ENCODE measurements at places on chromosomes 1 and 21. TPM values are rescaled to one million over a fixed set of nuclear protein-coding genes. Genes with fewer than 3 reads are reported as not detected.
A peak's percentile ranks its signal among the peaks of the same experiment; 100 is the strongest.

DNA sequence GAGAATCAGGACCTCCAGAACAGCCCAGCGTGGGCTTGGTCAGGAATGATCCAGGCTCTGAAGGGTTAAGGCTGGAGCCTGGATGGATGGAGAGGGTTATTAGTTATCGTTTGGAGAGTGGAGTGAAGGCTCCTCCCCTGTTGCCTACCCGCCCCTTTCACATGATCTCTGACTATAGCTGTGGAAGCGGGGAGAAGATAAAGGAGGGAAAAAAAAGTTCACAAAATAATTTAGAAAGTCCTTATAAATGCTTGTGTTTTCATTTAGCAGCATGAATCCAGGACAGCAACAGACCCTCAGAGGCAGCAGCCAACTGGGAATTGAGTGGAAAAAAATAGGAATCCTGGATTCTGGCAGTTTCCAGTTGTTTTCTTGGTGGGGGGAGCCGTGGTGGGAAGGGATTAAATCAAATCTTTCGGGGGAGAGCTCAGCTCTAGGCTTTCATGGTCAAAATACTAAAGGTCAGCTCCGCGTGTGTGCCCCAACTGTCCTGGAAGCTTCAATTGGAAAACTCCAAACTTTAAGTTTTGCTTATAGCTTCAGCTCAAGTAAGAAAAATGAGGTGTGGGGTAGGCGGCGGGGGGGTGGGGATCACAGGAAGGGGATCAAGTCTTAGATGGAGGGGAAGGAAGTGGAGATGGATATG, 595 bp upstream of the DDR2 start:
- DNase-seq: no peak

DNA sequence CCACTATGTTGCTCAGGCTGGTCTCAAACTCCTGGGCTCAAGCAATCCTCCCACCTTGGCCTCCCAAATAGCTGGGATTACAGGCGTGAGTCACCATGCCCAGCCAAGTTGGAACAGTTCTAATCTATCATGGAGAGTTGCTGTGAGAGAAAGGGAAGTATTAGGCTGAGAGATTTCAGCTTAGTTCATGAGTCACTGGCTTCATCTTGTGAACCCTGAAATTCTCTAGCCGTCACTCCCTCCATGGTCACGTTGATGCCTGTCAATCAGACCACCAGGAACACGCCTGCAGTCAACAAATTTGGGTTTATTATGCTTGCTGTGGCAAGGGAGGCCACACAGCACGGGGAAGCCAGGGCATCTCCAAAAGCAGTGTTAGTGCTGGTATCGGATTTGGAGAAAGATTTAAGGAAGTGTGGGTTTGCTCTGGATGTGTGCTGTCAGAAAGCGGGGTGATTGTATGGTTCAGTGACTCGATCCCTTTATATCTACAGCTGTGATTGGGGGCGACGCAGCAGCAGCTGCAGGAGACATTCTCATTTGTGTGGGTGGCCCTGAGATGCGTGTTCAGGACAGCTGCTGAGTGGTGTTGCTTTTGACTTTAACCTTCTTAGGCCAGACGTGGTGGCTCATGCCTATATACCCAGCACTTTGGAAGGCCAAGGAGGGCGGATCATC, 18.7 kb downstream of the UQCRHL start:
- DNase-seq: no peak

DNA sequence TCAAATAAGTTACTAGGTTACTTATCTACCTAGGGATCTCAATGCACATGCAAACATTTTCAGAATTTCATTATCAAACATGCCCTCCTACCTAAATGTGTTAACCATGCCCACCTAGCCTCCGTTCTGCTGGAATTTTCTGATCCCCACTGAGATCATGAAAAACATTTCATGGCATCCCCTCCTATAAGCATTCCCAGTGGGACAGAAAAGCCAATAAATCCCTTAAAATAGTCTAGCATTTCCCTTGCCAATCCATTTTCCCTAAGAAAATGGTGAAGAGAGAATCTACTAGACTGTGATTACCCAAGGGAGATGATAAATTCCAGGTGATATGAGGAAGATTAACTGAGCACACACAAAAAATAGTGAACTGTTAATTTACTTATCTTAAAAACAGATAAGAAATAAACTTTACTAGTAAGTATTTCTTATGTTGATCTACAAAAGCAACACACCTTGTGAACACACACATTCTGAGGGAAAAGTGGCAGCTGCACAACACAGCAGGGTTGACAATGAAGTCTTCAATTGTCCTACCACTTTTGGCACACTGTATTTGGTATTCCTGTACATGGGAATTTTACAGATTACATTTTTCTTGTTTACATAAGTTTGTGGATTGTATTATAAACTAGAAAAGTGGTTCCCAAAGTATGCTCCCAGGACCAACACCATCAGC, 49.6 kb downstream of the ARID4B start:
- DNase-seq: no peak

- no peak for DNase-seq
Observed at GRCh38 chr1:80917826-80918225, 882.9 kb upstream of the ADGRL2 start.

DNA sequence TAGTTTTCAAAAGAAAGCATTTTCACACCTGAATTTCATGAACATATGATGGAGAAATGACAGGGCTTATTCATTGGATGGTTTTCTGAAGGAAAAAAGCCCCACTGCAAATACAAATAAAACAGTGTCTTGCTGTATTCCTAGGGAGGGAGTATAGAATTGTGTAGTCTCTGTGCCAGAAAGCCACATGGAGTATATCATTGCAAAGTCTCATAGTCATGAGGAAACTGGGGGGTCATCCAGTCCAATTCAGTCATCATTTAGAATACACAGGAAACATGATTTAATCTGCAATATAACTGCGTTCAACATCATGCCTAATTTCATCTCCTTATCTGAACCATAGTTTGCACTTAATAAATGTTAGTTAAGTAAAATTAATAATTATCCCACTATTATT, 222.3 kb downstream of the NTNG1 start:
- DNase-seq: no peak

GRCh38 chr21:45571641-45572040, 29.4 kb upstream of the SLC19A1 start:
- no peak for DNase-seq

DNA sequence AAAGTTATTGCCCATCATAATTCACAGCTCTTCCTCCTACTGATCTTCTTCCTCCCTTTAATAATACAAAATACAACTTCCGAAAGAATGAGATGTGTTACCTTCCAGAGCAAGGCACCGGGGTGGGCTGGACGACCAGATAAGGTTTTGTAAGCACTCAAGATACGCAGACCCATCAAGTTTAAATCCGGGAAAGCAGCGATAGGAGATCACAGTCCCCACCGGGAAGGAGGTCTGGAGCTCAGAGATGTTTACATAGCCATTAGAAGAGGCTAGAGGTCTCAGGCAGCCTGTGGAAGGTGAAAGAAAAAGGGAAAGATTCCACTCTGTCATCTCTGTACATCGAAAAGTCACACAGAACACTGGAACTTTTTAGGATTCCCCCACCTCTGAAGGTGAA, 99.4 kb downstream of the SUSD4 start:
- no peak for DNase-seq

GRCh38 chr1:75132812-75133619, 1.2 kb upstream of the LHX8 start:
- DNase-seq: no peak

- DNase-seq: no peak
Observed at GRCh38 chr1:52709016-52709415, 10.9 kb upstream of the COA7 start.

DNA sequence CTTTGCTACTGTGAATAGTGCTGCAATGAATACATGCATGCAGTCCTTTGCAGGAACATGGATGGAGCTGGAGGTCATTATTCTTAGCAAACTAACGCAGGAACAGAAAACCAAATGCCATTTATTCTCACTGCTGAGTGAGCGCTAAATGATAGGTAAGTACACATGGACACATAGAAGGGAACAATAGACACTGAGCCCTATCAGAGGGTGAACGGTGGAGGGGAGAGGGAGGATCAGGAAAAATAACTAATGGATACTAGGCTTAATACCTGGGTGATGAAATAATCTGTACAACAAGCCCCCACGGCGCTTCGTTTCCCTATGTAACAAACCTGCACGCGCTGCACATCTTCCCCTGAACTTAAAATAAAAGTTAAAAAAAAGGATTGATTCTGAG, 8.9 kb downstream of the NIBAN1 start:
- no peak for DNase-seq

- no peak for DNase-seq
Observed at GRCh38 chr1:214660190-214660589, 57.2 kb downstream of the CENPF start.

DNA sequence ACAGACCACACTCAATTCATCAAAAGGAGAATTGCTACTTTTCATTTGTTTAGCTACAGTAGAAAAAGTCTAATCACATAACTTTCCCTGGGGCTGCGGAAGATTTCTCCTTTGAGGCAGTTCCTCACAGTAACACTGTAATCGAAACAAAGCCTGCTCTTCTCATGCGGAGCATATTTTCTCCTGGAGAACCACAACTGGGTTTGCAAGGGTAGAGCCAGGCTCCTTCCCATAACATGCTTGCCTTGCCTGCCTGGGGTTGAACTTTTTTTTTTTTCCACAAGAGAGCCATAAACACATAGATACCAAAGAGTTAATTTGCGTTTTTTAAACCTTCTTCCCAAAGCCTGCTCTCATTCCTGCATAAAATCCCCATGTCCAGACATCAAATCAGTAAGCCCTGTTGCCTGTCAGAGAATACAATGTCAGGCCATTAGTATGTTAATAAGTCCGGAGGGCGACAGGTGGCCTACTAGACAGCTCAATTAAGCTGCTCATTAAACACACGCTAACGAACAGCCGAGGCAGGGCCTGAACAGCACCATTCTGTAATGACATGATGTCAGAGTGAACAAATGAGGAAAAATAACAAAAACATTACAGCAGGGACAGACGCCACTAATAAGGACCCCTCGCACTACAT, 107.1 kb upstream of the OLIG2 start:
- no peak for DNase-seq

- DNase-seq: no peak
Observed at GRCh38 chr1:109497449-109498160, 3.7 kb downstream of the CYB561D1 start.

- DNase-seq: no peak
Observed at GRCh38 chr1:158335213-158335532, 3.8 kb upstream of the CD1B start.

DNA sequence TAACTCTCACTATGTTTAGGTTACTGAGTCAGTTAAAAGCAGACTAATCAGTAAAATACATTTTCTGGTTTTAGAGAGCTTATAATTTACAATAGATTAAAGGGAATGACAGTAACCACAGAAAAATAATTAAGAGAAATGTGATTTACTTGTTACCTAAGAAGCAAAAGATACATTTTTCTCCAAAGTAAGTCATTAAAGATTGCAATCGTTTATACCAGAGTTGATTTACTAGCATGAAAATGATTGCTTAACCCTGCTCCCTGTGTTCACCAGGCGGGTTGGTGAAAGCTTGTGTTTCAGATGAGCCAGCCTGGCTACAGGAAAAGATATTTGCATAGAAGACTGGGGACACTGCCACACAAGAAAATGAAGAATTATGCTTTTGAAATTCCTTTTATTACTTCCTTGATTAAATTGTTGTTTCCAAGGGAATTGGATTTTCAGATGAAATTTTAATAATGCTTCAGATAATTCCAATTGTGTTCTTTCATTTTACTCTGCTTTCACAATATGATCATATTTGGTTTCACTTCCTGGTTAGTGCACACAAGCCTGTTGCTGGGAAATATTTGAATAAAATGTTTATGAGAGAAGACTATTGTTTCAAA, 27.9 kb downstream of the LRRC8B start:
- no peak for DNase-seq

- no peak for DNase-seq
Observed at GRCh38 chr1:81672766-81673165, 128.0 kb upstream of the ADGRL2 start.

GRCh38 chr1:219420913-219421312, 192.0 kb downstream of the ZC3H11B start:
- no peak for DNase-seq

- DNase-seq: no peak
Observed at GRCh38 chr1:12126781-12127180, 40.0 kb upstream of the TNFRSF1B start.

DNA sequence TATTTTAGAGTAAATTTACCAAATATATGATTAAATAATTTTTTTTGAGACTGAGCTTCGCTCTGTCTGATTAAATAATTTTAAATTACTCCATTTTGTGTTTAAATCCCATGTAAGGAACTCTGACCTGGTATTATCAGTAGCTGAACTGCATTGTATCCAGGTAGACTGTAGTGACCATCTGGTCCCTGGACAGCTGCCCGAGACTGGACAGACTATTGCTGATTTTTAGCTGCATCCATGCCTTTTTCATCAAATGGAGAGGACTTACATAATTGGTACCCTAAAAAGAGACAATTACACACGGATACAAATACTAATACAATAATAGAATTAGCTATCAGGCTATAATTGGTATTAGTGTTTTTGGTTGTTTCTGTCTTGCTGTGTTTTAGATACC, 20.6 kb downstream of the OLFM3 start:
- no peak for DNase-seq

- DNase-seq: no peak
Observed at GRCh38 chr1:93904228-93904627, 5.0 kb downstream of the GCLM start.

DNA sequence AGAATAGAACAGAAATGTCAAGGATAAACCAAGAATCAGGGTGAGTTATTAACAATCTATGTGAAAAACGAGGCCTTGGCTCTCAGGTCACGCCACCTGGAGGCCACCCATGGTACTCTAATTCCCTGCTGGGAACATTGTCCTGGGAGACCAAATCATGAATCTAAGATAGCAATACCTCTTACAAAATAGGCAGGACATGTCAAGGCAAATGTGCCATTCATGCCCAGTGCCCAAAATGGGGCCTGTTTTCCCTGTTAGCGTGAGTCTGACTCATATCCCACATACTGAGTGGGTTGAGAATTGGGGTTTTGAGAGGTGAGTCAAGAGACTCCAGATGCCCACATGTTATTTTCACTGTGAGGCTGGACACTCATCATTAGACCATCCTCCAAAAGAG, 380.8 kb downstream of the HHIPL2 start:
- DNase-seq: peak; percentile 64

The SYT11 gene
- 7.5 TPM for total RNA-seq

The HIVEP3 gene
- total RNA-seq: 0.57 TPM

The KCNE1 gene
- total RNA-seq: 0.37 TPM

The TMEM125 gene
- 27.8 TPM for total RNA-seq

The FBLIM1 gene
- total RNA-seq: 76.6 TPM

The REN gene
- total RNA-seq: not detected

The CADM3 gene
- 5.5 TPM for total RNA-seq

The G0S2 gene
- 0.81 TPM for total RNA-seq

The AIRE gene
- total RNA-seq: 0.09 TPM

The ATP1B1 gene
- total RNA-seq: 41.8 TPM

The AKR7A3 gene
- 1.5 TPM for total RNA-seq

The MEX3A gene
- total RNA-seq: 70.6 TPM

The HP1BP3 gene
- total RNA-seq: 140 TPM

The OR10Z1 gene
- total RNA-seq: not detected

The LRRC71 gene
- 0.30 TPM for total RNA-seq

The APOBEC4 gene
- total RNA-seq: not detected

All from WTC11 (cell line).